Stimulated activated CD8-positive, alpha-beta memory T cell treated with anti-CD3 and anti-CD28 coated beads, Interleukin-12 subunit alpha, Interleukin-12 subunit beta, amount 100 ng/mL, for 1 hour (primary cell): ENCODE measurements at places on chromosomes 7 and 10.

- DNase-seq, result no peak
Observed at GRCh38 chr7:142454862-142455261, 197.0 kb upstream of the PRSS58 start.

DNA sequence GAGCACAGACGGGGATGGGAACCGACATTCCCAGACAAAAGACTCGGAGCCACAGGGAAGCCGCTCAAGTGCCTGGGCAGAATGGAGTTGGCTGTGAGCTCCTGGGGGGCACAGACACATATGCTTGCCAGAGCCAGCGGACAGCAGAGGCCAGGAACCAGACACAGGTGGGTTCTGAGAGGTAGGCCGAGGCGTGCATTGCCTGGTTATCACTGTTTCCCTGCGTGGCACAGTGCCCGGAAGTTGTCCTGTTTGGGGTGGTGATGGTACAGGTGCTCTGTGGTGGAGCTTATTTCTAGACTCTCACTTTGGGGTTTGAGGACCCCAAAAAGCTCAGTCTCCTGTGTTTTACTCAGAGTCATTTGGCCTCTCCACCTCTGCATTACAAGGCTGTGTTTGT is 2.5 kb downstream of the PALD1 start:
- DNase-seq, result no peak

- DNase-seq, result no peak
Observed at GRCh38 chr10:24235471-24235870, 26.5 kb downstream of the KIAA1217 start.

- DNase-seq, result no peak
Observed at GRCh38 chr7:112946350-112946749, 140.3 kb downstream of the GPR85 start.

GRCh38 chr7:142319970-142320369 is 62.1 kb upstream of the PRSS58 start:
- DNase-seq, result no peak

- DNase-seq, result no peak
Observed at GRCh38 chr7:87517136-87517815, 41.8 kb upstream of the ABCB4 start.

DNA sequence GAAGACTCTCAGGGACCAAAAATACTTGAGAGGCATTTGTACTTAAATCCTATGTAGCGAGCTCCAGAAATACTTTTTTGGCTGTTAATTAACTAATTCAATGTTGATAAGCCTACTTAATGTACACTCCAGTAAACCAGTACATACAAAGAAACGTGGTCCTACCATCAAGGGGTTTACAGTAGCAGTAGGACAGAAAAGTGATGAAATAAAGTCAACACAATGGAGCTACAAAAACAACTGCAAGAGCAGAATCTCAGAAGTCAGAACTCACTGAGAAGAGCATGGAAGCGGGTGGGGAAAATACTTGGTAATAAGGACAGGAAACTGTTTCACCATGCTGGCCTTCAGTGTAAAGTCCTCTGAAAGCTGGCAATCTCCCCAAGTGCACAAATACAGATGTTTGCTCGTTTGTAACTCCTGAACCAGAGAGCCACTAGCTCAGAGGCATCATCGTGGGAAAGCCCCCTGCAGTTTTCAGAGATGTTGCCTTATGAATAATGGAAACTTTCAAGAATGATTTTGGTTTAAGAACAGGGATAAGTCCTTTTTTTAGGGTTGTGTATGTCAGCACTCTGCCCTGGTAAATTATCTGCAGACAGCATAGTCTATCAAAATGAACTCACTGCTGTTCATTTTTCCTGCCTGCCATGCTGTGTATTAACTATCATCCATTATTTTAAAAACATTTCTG is 233.2 kb downstream of the SORCS1 start:
- no peak for DNase-seq

- no peak for DNase-seq
Observed at GRCh38 chr7:9023675-9024294, 590.4 kb downstream of the NXPH1 start.

DNA sequence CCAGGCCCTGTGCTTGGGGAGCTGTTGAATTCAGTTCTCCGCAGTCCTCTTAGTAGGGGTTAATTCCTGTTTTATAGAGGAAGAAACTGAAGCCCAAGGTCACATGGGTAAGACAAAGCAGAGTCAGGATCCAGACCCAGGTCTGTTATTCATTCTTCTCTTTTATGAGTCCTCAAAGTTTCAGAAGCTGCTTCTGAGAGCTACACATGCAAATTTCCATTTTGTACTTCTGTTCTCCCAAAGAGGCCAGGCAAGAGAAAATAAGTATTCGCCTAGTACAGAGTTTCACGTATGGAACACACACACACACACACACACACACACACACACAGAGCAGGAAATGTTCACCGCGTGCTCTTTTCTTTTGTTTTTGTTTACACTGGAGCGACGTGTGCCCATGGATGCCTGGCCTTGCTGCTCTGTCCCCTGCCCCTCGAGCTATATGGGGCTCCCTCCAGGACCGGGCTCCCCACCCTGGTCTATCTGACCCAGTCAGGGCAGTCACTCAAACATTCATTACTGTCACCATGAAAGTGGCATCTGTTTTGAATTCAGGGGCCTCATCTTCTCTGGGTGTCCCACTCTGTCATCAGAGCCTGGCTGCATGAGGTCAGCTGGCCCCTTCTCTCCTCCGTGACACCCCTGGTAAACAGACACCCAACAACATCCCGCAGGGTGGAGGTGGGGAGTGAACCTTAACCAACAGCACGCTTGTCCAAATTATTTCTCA is 84.4 kb downstream of the TNS3 start:
- no peak for DNase-seq

DNA sequence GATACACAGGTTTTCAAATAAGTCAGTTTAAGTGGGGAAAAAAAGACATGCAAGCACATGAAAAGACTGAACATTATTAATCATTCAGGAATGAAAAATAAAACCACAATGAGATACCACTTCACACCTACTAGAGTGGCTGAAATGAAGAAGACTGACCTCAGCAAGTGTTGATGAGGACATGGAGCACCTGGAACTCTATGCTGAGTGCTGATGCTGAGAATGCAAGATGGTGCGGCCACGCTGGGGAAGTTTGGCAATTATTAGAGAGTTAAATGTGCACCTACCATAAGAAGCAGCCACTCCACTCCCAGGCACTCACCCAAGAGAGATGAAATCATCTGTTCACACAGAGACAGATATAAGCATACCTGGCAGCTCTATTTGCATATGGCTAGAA is 32.9 kb upstream of the ELFN1 start:
- no peak for DNase-seq
